ENCODE measurements at places on chromosomes 3 and 15. TPM values are rescaled to one million over a fixed set of nuclear protein-coding genes. Genes with fewer than 3 reads are reported as not detected.

GOLGB1 gene
- 78.5 TPM for total RNA-seq

FSIP1 gene
- 0.21 TPM for total RNA-seq

TTBK2 gene
- total RNA-seq: 22.3 TPM

TM4SF18 gene
- 4.9 TPM for total RNA-seq

DNA sequence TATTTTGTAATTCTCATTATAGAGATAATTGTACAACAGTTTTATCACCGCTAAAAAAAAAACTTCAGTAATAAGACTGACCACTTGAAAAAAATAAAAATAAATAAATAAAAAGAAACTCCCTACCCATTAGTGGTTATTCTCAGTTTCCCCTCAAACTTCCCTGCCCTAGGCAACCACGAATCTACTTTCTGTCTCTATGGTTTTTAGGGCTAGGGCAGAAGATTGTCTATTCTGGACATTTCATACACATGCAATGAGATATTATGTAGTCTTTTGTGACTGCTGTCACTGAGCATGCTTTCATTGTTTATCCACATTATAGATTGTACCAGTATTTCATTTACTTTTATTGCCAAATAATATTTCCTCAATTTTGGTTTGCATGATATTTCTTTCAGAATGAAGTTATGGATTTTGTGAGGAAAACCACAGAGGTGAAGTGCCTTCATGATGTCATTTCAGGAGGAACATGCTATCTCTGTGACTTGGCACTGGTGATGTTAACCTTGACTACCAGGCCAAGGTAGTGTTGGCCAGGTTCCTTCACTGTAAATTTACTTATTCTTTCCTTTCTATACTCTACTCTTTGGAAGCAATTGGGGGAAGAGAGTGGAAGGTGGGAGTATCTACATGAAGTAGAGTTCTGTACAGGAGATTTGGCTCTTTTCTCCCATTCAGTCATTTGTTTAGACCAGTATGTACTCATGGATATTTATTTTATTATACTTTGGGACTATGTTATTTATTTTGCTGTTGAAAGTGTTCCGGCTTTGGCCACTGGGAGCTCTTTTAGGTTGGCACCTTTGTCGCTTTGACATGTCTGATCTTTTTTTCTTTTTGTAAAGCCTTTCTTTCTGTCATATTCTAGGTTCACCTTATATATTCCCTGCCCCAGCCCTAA, 86.3 kb downstream of the GMPS start:
- no peak for DNase-seq

GRCh38 chr3:85560088-85560785, 601.4 kb downstream of the CADM2 start:
- no peak for DNase-seq

DNA sequence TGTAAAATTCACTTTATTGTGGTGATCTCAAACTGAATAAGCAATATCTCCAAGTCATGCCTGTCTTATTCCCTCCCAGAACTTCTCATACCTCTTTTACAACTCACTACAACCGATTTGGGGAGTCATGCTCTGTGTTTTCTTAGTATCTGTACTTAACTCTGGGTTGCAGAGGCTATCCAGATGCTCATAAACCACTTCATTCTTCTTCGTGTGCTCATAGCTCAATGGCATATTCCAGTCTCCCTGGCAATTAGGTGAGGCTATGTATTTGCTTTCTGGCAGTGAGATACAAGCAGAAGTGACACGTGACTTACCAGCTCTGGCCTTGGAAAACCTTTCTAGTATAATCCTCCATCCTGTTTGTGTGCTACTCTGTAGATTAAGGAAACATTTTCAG, 360.9 kb downstream of the ZNF385D start:
- no peak for DNase-seq

DNA sequence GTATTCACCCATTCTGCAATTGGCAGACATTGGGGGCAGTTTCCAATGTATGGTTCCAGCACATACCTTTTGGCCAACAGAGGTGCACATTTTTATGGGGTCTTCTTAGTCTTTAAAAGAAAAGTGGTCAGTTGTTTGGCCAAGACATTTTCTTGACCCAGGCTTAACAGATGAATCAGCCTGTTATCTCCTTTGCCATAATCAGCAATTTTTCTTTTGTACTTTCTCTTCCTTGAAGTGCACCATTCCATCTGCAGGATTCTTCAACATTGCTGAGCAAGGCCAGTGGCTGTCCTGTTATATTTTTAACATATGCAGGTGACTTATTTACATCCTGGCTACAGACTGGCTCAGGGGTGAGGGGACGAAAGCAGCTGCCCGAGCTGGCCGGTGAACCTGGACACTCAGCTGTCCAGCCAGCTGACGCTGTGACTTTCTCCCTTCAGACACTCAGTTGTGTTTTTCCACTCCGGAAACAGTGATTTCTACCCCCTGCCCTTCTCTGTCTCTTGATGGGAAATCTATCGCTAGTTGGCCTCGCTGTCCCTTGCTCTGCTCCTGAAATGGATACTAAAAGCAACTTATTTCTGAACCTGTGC, 96.5 kb upstream of the TNFAIP8L3 start:
- no peak for DNase-seq

DNA sequence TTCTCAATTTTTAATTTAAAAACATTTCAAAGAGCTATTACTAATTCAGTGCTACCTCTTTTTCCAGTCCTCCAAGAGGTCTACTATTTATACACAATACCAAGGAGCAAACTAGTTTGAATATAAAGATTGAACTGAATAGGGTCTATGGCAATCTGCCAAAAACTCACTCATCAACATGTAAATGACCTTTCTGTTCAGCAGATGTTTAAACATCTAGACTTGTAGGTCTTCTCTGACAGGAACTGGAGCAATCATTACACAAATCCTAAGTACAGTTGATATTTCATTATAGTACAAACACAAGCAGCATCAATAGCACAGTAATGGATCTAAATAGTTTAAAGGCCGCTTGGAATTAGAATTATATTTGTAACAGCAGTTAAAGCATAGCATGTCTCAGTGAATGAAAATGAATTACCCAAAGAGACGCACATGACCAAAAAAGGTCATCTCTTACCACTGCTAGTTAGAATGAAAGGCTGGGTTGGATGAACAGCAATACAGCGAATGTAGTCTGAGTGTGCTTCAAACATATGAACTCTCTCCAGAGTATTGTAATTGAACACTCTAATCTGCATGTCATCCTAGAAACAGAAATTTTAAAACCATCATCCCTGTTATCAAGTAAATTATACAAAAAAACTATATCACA, 10.7 kb downstream of the COPB2 start:
- no peak for DNase-seq

DNA sequence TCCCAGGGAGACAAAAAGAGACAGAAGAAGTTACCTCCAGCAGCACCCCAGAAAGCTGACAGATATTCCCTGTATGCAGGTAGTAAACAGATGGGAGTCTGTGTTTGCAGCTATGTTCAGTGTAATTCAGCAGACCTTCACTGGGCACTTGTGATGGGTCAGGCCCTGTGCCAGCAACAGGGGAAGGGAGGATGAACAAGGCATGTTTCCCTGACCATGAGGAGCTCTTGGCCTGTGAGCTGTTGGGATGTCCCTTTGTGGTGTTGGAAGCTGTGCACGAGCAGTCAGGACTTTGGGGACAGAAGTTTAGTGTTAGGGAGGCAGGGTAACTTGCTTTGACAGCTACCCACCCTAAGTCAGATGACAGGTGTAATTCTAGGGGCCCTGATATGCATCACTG, 106.0 kb upstream of the TRIM42 start:
- DNase-seq: no peak

GRCh38 chr3:195854628-195855294, 43.0 kb upstream of the MUC4 start:
- no peak for DNase-seq

GRCh38 chr15:90901175-90902039, 1.7 kb upstream of the MAN2A2 start:
- DNase-seq: no peak

DNA sequence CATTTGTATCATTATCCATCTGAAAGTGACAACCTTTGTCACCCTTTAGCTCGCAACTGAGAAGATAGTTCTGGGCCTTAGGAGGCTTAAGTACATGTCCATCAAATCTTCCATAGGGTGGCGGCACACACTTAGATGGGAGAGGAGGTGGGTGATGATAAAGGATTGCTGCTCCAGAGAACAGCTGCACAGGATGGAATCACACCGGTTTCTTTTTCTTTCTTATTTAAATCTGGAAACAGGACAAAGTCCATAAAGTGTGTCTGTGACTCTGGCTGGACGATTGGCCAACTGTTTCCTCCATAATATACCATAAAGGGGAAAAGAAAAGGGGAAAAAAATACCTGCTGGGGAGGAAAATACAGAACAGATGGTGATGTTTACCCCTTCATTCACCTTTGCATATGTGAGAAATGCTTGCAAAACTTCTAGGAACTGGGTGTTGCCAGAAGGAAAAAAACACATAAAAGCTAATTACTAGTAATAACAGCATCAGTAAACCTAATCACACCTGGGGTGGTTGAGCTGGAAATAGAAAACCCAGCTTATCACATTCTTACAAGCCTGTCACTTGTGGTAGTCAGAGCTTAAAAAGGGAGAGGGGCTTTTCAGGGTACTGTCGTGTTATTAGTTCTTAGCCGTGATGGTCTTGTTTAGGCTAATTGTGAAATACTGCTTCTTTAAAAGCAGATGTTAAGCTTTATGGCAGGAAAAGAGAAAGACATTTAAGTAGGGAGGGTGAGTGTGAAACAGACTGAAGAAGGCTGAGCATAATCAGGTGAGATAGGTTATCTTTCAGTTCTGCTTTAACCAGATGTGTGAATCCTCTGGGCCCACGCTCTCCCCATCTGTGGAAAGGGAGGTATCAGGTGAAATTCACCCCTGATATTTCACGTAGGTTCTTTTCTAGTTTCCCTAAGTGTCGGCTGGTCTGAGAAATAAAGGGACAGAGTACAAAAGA, 16.7 kb downstream of the C2CD4A start:
- DNase-seq: no peak

GRCh38 chr3:127137113-127137512, 55.8 kb upstream of the PRR23E start:
- no peak for DNase-seq

- DNase-seq: no peak
Measured at GRCh38 chr3:192352142-192352541, 375.2 kb downstream of the FGF12 start.

DNA sequence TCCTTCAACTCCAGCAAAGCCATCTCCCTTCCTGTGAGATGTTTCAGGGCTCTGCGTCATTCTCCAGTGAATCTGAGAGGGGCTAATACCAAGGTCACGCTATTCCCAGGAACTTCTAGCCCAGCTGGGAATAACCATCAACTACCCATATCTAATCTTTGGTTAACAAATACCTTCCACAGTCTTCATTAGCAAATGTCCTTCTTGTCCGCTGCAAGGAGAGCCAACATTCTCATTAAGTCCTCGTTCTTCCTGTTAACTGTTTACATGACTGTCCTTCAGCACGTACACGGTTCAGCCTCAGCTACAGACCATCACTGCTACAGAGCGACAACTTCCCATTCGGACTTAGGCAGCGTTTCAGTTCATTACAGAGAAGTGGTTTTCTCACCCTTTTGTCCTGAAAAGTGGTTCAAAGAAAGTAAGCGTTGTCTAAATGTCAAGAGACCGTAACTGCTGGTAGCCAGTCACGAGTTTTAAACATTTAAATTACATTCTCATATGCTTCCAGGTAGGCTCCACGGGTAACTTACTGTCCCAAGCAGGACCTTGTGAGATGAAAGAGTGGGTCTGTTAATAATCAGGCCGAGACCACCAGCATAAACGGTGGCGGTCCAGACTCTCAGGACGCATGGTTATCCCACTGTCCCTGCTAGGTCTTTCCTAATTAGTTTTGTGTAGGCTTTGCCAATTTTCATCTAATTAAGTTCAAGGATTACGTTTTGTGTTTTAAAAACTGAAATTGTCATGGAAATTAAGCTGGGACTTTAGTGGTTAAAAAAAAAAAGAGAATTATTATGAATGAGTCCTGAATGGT, 63.8 kb downstream of the CHSY1 start:
- no peak for DNase-seq

- DNase-seq: no peak
Measured at GRCh38 chr3:7999384-7999783, 502.2 kb upstream of the LMCD1 start.

DNA sequence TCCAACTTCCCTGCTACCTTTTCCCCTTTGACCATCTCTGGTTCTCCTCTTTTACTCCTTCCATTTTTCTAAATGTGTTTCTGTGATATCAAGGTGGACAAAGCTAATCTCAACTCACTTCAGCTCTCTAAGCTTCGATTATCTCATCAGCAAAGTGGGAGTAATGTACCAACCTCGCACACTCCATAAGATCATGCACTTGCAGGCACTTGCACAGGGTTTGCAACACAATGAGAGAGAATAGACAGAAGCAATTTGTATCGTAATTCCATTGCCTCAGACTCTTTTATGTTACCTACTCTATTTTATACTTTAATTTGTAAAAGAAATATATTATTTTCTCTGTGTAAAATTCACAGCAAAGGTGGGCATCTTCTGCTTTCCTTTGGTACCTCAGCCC, 7.0 kb upstream of the POLQ start:
- no peak for DNase-seq

DNA sequence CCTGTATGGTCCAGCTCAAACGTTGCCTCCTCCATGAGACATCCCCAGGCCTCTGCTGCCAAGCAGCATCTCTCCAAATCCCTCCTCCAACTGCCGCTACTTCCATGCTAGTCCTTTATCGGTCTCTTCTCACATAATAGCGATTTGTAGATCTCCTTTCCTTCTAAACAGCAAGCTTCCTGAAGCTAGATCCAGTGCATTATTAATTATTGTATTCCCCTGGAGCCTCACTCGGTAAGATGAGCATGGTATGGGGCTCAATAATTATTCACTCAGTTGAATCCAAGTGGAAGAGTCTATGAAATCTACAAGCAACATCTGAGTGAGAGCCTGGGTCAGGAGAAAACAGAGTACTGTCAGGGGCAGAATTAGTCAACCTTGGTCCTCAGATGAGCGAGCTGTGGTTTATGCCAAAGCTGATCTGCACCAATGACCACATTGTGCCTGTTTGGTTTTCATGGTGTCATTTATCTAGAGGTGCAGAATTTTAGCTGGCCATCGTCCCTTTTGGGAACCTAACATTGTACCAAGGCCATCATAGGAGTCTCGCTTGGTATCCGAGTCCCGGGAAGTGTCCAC, 93.8 kb upstream of the UBE2E1 start:
- DNase-seq: no peak

DNA sequence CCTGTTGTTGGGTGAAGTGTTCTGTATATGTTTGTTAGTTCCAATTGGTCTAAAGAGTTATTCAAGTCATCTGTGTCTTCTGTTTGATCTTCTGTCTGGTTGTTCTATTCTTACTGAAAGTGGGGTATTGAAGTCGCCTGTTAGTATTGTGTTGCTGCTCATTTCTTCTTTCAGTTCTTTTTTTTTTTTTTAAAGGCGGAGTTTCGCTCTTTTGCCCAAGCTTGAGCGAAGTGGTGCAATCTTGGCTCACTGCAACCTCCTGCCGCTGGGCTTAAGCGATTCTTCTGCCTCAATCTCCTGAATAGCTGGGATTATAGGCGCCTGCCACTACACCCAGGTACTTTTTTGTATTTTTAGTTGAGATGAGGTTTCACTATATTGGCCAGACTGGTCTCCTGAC, 23.5 kb downstream of the PFN2 start:
- DNase-seq: no peak
